NCI-H1930 (cell line): ENCODE measurements at places on chromosomes 16 and 17.

DNA sequence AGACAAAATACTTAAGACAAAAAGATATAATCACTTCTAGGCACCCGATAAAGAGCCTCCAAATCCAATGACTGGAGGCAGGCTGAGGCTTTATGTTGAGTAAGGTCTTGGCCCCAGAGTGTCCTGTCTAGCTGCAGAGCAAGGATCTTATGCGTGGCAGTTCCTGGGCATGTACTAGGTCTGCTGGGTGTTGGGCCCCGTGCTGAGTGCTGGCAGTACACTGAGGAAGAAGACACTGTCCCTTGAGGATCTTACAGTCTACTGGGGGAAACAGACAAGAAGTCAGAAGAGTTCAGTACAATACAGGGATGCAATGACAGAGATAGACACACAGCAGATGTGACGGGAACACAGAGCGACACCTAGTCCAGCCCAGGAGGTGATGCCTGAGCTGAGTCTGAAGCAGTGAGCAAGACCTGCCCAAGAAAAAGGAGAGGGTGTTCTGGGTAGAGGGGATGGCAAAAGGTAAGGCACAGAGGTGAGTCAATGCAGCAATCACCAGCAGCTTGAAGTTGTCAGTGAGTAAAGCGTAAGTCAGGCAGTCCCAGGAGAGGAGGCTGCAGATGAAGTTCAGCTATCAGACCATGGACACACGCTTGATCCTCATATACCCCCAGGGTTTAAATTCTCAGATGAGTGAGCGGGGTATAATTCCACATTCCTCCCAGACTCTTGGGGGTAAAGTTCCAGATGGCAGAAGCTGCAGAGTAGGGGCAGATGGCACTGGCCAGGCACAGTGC is 18.1 kb downstream of the MAP3K14 start:
- no peak for DNase-seq

GRCh38 chr16:13630374-13630773 is 289.6 kb upstream of the ERCC4 start:
- no peak for DNase-seq

- DNase-seq = no peak
These were observed 705.5 kb downstream of the CDH11 start for GRCh38 chr16:64416216-64417005.

- DNase-seq = no peak
These were observed 115.0 kb downstream of the SPACA3 start for GRCh38 chr17:33106525-33107165.

GRCh38 chr17:27494192-27495091 is 38.2 kb downstream of the KSR1 start:
- DNase-seq = no peak

DNA sequence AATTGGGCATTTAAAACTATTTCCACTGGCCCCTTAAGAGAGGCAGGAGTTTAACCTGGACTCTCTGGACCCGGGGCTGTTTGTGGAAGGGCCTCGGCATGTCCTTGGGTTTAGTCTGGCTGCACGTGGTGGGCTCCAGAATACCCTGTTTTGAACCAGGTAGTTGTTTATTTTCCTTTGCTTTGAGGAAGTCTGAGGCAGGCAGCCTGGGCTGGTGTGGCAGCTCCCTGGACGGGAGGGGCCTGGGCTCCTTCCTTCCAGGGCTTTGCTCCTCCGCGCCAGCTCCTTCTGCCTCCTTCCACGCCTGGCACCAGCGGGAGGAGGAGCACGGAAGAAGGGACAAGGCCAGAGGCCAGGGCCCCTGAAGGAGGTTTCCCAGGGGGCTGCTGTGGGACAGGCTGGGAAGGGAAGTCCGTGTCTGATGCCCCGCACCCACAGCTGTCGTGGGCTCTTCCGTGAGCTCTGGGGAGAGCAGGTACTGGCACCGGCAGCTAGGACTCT is 15.5 kb downstream of the BANP start:
- no peak for DNase-seq

- DNase-seq = no peak
These were observed 2.3 kb downstream of the GALK1 start for GRCh38 chr17:75762513-75763268.

DNA sequence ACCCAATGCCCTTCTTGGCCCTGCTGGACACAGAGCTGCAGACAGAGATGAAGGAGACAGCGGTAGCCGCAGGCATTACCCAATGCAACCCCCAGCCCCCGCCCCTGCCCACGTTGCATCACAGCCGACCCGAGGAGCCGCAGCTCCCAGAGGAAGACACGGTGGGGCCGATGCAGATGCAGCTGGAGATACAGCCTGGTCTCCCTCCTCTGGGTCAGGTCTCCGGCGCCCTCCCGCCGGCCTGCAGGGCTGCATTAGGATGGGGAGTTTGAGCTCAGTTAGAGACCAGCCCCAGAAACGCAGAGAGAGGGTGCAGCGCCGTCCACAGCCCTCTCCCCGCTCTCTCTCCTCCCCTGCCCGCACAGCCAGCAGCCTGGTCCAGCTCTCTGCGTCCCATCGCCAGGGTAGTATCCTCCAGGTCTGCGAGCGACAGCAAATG is 19.4 kb upstream of the UBE2I start:
- DNase-seq = no peak

GRCh38 chr17:44584443-44584842 is 27.2 kb downstream of the FZD2 start:
- DNase-seq = no peak

GRCh38 chr17:61799812-61800484 is 63.4 kb downstream of the BRIP1 start:
- no peak for DNase-seq

DNA sequence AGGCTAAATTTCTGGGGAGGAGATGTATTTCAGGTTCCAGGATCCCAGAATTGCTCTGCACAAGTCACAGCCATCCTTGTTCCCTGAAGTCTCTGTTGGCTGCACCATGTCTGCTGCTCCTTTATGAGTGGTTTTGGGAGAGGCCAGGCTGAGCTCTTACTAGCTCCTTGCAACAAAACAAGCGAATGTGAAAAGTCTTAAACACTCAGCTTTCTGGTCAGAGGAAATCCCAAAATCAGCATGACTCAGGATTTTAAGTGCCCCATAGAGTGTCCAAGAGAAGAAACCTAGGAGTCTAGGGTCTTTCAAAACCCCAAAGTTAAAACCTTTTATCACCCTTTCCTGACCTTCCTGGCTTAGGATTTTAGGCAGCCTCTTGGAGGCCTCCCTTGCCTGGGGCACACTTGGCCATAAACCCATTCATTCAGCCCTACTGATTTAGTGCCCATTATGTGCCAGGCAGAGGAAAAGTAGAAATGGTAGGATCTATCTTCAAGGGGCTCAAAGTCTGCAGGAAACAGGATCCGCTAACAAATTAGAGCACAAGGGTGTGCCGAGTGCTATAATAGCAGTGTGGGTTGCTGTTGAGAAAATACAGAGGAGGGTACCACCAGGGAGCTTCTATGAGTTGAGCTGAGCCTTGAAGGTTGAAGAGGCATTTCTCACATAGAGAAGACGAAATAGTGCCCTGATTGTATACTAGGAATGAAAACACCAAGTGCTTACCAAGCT is 36.9 kb downstream of the SOST start:
- no peak for DNase-seq

- no peak for DNase-seq
These were observed 8.1 kb upstream of the DNASE1 start for GRCh38 chr16:3646348-3646920.

DNA sequence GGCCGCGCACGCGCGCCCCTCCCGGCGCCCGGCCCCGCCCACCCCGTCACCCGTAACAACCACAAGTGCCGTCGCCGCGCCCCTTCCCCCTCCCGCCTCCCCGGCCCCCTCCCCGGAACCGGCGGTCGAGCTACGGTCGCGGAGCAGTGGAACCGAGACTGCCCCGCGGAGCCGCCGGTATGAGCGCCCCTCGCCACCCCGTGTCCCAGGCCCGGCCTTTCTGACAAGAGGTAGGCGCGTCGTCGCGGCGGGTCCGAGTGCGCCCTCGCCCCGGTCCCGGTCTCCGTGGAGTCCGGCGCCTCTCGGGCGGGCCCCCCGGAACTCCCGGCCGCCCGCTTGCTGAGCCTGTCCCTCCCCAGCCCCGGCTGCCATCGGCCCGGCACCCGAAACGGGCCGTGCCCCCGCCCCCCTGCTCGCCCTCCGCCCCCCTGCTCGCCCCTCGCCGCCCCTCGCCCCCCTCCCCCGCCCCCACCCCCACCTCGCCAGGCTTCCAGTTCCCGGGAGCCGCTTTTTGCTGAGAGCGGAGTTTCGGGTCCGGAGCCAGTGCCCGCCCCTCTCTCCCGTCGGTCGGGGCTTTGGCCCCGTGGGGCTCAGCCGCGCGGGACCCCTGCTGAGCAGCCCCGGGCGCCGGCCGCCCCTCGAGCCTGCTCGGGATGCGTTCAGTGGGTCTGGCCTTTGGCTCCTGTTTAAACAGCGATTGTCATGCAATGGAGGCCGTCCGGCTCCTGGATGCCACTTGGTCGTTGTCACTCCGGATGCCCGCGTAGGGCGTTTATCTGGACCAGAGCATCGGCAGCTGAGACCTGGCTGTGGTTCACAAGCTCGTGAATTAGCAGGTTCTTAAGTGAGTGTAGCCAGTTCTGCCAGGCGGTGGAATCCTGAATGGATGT is at the start of gene SEC14L1:
Gene SEC14L1 (plus strand): TSS at position 92 of the 890 bp plus-strand sequence. CDS start 2,628 bp downstream, outside the sequence.
- DNase-seq = no peak

GRCh38 chr16:65745201-65745708 is 621.2 kb upstream of the CDH5 start:
- no peak for DNase-seq

GRCh38 chr17:40284085-40284713 is 3.5 kb upstream of the CDC6 start:
- DNase-seq = no peak

GRCh38 chr17:28144019-28144418 is 101.5 kb downstream of the NLK start:
- DNase-seq = no peak

- DNase-seq = no peak
These were observed 394.0 kb downstream of the CA10 start for GRCh38 chr17:51764387-51764971.

- DNase-seq = no peak
These were observed 159.8 kb downstream of the HS3ST3B1 start for GRCh38 chr17:14460516-14461226.

DNA sequence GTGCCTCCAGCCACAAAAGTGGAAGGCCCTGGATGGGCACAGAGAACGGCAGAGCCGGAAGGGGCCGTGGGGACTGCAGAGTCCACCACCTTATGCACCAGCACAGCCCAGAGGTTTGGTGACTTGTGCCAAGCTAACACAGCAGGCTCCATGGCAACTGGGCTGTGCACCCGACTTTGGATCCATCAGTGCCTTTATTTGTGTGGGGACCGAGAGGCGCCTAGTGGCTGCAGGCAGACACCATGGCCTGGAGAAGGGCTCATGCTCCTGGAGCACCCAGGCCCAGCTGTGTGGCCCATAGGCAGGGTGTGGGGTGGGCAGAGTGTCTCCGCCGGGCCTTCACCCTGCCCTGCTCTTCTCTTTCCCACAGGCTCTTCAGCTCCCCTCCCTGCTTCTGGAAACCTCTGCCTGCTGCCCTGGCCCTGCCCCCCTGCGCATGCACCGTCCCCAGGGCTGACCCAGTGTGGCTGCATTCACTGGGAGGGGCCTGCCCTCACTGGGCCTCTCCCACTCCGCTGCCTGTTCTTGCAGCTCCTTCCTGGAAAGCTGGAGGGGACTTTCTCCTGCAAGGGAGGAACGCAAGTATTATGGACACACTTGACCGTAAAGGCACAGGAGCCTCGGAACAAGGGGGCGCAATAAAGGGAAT is 10.1 kb downstream of the C16orf90 start:
- DNase-seq = no peak

- DNase-seq = no peak
These were observed 171.0 kb downstream of the KATNIP start for GRCh38 chr16:27720731-27721530.

DNA sequence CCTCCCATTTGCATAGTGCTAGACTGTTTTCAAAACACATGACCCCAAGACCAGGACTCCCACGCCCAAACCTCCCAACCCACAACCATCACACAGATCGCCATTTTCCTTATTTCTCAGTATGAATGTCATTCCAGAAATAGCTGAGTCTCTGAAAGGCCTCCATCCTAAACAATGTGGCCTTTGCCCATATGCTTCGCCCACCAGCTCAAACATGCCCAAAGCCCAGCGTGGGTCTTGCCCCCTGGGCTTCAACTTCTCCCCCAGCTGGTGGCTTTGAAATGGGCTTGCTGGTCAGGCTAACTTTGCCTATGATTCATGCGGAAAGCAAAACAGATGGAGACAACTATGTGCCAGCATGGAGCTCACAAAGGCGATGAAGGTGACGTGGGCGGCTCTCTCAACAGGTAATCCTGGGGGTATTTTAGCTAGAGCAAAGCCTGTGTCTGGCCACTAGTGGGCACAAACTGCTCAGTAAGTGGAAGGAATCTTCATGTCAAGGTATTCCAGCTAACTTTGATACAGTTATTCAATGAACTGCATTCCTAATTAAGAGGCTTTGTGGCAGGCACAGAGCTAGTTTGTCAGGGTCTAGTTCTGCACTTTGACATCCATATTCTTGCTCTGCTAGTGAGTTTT is 17.1 kb downstream of the PMP22 start:
- DNase-seq = no peak

DNA sequence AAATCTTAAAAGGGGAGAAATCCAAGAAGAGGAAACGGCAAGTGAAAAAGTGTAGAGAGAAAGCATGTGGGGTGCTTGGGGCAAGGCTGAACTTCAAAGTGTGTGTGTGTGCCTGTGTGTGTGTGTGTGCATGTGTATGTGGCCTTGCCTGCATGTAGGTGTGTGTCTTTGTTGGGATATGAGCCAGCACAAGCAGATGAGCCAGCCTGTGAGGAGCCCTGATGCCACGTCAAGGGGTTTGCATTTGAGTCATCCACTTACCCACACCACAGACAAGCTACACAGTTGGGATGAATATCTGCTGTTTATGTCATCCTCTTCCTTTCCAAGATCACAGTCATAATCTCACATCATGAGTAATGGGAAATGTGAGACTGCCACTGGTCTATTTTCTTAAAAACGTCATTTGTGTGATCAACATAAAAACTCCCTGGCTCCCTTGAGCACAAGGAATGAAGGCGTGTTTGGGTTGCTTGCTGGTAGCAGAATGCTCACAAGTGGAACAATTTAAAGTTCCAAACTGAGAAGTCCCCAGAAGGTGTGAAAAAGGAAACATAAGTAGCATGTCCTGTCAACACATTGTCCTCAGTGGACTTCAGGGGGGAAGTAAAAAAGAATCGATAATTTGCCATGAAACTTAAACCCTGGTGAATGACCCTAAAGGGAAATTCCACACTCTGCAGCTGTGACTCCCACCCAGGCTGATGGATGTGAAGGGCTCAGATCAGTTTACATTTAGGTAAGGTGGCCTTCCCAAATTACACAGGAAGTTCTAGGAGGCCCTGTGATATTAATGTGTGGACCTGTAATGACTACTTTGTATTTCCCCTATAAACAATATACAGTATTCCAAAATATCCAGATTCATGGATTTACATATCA is 14.7 kb downstream of the KCTD19 start:
- no peak for DNase-seq

GRCh38 chr17:57902117-57902799 is 52.4 kb upstream of the MRPS23 start:
- no peak for DNase-seq
